Skin of body (tissue), 3 donors: ENCODE measurements at places on chromosomes 16 and 17.

DNA sequence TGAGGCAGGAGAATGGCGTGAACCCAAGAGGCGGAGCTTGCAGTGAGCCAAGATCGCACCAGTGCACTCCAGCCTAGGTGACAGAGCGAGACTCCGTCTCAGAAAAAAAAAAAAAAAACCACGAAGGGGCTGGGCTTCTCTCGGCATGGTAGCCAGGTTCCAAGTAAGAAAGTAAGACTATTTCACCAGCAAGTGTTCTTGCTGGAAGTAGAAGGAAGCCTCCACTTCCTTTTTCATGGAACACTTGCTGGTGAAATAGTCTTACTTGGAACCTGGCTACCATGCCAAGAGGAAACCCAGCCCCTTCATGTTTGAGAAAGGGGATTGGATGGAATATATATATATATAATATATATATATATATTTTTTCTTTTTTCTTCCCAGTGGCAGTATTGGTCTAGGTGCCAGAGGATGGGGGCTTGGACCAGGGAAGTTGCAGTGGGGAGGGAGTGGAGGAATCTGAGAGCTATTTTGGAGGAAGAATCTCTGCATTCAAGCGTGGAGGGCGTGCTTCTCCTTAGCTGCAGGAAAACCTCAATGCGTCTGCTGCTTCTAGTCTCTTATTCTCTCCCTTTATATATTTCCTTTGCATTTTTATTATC is 7.2 kb upstream of the N4BP1 start:
- DNase-seq = no peak

- no peak for DNase-seq
Measured at GRCh38 chr16:54647216-54647615, 283.4 kb upstream of the IRX5 start.

GRCh38 chr17:2710803-2711607 is 559 bp downstream of the CLUH start:
- no peak for DNase-seq

DNA sequence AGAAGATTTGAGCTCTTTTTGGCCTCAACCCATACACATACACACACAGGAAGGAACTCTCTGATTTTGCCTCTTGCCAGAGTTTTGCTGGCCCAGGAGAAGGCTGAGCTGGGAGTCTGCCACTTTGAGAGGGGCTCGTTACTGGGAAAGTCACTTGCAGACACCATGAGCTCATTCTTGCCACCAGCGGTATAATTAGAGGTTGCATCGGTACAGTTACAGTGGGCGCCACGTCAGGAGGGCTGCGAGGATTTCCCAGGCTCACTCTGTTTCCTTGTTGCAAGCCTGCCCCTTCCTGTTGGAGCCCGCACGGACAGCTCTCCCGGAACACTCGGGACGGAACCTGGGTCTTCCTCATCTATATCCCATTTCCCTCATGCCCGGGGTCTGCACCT is 3.1 kb upstream of the SDK2 start:
- no peak for DNase-seq

DNA sequence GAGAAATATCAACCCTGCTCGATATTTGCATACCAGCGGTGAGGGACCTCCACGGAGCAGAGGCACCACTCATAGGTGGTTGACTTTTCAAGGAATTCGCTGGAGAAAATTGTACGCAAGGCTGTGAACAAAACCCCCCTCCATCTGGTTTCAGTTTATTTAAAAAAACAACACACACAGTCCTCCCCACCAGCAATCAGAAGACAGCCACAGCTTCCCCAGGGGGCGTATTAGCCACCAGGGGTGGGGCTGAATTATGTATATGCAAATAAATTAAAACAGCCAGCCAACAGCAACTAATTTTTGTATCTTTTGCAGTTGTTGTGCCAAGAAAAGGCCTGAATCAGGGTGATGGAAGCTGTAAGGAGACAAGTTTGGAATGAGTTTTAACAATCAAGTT is 5.9 kb upstream of the HSD11B2 start:
- DNase-seq = peak; percentile 73

- no peak for DNase-seq
Measured at GRCh38 chr16:4597174-4597573, 17.5 kb downstream of the UBALD1 start.

- no peak for DNase-seq
Measured at GRCh38 chr17:50344731-50345365, 1.1 kb upstream of the XYLT2 start.

DNA sequence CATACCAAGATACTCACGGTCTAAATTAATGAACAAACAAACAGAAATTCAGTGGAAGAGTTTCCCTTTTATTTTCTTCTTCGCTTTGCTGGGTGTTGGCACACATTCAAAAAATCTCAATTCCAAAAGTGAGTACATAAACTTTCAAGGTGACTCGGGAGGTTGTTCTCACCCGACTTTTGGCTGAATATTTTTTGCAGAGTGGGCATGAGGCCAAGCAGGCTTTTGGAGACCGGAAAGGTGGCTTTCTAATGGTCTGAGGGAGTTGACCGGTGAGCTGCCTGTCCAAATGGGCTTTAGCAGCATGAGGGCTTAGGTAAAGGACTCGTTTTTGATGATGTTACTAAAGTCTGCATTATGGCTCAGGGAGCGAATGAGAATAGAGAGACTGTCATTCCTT is 318.7 kb downstream of the CPPED1 start:
- DNase-seq = no peak

DNA sequence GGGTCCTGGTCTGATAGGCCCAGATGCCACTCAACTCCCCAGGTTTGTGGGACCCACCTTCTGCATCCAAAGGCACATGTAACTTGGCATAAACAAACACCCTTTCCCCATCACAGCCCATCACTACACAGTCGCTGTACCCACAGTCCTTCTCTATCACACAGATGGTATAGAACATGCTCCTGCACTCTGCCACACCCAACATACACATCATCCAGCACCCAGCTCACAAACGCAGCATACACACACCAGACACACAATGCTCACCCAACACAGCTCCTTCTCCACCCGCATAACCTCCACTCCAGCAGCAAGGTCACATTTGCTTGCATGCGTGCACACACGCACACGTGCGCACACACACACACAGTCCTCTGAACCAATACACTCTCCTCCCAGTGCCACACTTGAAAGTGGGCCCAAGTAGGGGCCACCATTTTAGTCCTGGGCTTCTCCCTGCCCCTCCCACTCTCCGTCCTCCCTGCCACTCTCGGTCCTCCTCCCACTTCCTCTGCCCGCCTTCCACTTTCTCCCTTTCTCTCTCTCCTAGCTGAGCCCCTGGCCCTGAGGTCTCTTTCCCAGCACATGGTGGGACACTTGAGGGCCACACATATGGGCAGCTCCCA is 8.5 kb upstream of the TMEM92 start:
- no peak for DNase-seq

GRCh38 chr17:82754297-82755208 is 2.7 kb downstream of the TBCD start:
- no peak for DNase-seq

GRCh38 chr17:27572665-27573064 is 58.3 kb upstream of the LGALS9 start:
- no peak for DNase-seq

- DNase-seq = no peak
Measured at GRCh38 chr16:17105239-17105797, 365.4 kb downstream of the XYLT1 start.

DNA sequence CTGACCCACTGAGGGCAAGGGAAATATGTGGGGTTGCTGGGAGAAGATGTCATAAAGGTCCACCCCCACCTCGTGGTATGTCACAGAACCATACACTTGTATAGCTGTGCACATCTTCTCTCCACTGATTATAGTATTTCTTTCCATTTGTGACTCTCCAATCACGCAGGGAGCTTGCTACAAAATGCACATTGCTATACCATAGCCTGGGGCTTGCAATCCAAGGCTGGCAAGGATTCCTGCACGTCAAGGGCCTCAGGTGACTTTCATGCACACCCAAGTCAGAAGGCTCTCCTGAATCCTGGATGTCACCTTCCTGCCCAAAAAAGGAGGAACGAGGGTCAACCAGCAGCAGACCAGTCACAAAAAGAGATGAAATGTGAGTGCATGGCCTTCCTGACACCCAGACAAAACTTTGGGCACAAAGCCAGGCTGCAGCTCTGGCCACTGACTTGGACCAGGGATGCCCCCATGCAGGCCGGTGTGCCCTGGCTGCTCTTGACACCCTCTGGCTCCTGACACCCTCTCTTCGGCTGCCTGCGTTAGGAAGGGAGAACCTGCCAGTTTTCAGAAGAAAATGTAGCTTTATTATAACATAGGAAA is 12.1 kb downstream of the TBC1D26 start:
- DNase-seq = no peak

DNA sequence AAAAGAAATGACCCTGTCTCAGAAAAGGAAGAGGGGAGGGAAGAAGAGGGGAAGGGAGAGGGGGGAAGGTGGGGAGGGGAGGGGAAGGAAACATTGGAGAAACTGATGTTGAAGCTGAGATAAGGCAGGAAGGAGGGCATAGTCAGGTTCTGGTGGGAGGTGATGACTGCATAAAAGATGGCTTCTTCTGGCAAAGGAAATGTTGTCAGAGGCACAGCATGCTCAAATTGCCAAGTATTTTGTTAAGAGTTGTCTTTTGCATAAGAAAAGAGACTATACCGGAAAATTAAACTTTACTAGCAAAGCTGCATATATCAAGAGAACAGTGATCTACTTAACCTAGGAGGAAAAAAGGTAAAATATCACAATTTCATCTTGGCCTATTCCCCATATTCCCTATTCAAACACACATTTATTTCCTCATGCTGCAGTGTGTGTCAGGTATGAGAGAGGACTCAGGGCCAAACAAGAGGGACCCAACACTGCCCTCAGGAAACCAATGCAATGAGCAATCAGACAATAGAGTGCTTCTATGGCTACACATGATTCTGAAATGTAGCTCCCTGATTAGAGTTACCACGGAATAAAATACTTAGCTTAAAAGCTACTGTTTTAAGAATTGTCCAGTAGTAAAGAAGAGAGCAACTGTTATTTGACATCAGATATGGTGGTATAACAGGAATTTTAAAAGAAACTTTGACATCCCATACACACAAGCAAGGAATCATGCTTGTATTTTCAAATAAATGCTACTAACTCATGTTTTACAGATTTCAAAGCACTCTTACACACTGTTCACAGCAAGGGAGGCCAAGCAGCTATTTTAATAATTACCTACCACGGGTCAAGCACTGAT is 80.9 kb downstream of the PARN start:
- no peak for DNase-seq

- no peak for DNase-seq
Measured at GRCh38 chr16:48901712-48902374, 291.9 kb upstream of the N4BP1 start.

- no peak for DNase-seq
Measured at GRCh38 chr16:49337814-49338350, 35.7 kb upstream of the C16orf78 start.

- peak; percentile 30 for DNase-seq
Measured at GRCh38 chr16:4522051-4522581, 16.5 kb downstream of the CDIP1 start.

GRCh38 chr17:39450051-39450450 is 1.0 kb downstream of the MED1 start:
- no peak for DNase-seq

GRCh38 chr16:88337021-88337420 is 45.7 kb upstream of the ZNF469 start:
- no peak for DNase-seq

DNA sequence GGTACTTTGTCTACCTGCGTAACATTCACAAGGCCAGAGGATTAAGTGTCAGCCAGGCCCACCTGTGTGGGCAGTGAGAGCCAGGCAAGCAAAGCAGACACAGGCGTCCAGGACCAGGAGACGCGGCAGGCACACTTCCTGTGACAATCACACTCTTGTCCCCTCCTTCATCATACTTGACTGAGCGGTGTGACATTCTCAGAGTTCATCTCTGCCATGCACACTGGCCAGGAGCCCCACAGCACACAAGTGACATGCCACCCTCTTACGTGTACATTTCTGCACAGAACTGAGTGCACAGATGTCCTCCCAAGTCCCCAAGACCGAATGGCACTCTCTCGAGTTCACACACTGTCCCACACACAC is 8.7 kb downstream of the PPP1R9B start:
- DNase-seq = no peak

- DNase-seq = no peak
Measured at GRCh38 chr16:83390759-83391158, 417.0 kb upstream of the HSBP1 start.

DNA sequence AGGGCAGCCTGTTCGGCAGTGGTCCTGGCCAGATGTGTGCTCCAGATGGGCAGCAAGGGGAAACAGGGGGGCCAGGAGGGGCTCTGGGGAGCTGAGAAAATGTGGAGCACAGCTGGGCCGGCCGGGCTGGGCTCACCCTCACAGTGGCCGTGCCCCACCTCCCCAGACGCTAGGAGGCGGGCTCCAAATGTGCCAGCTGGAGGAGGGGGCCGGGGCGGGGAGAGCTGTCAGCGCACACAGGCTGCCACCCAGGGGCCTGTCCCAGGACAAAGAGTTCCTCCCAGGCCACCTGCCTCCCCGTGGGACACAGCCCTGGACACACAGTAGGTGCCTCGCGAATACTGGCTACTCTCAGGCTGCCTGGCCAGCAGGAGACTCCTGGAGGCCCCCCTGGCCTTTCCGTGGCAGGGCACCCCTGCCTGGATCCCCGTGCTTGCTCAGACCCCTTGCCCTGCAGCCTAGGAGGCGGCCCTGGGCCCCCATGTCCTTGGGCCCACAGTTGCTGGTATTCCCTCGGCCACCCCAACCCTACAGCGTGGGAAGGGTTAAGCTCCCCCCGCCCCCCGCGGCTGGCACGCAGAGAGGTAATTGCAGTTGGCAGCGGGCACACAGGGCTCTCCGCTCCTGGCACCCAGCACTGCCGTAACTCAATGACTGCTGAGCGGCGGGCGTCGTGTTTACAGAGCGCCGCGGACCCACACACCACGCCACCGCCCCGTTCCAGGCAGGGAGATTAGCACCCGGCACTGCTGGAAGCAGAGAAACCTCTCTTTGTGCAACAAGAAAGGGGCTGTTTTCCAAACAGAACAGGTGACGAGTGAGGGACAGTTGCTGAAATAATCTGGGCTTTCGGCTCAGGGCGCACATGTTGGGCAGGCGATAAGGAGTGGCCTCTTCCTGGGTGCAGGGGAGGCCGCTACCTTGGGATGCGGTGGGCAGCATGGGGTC is 32.2 kb downstream of the BAHCC1 start:
- peak; percentile 37 for DNase-seq

DNA sequence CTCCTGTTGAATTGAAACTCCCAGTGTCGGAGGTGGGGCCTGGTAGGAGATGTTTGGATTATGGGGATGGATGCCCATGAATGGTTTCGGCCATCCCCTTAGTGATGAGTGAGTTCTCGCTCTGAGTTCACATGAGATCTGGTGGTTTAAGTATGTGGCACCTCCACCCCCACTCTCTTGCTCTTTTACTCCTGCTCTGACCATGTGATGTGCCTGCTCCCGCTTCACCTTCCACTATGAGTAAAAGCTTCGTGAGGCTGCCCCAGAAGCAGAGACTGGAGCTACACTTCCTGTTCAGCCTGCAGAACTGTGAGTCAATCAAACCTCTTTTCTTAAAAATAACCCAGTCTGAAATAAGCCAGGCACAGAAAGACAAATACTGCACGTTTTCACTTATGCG is 512.4 kb downstream of the HS3ST4 start:
- DNase-seq = no peak

- no peak for DNase-seq
Measured at GRCh38 chr16:79431923-79432322, 168.6 kb downstream of the MAF start.
